Putamen (tissue), 1 donor: ENCODE measurements at places on chromosomes 5 and 9.

- DNase-seq: no peak
Measured at GRCh38 chr5:10343486-10343885, 10.0 kb upstream of the MARCHF6 start.

- DNase-seq: no peak
Measured at GRCh38 chr5:180213256-180213600, 4.2 kb upstream of the RASGEF1C start.

DNA sequence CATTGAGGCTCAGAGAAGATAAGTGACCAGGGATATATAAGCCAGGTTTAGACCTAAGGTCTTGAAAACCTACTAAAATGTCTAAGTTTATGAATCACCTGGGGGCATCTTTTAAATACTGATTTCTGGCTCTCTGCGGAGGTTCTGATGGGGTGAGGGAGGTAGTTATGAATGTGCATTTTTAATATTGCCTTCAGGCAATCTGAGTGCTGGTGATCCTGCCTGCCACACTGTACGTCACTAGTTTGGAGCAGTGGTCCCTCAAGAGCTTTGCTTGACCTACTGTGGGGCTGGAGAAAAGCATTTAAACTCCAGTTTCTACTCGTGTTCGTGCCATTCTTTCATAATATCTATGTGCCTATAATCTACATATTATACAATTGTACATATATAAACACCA, 36.1 kb downstream of the KLF4 start:
- no peak for DNase-seq

- no peak for DNase-seq
Measured at GRCh38 chr9:104769655-104770054, 5.7 kb downstream of the NIPSNAP3B start.

- no peak for DNase-seq
Measured at GRCh38 chr5:14410394-14411201, 171.0 kb upstream of the OTULINL start.
